ENCODE measurements at places on chromosomes 2 and 18.

GRCh38 chr2:107543793-107544192, 282.9 kb upstream of the RGPD4 start:
- no peak for DNase-seq

GRCh38 chr18:46322411-46322891, 218.3 kb downstream of the HAUS1 start:
- DNase-seq: no peak

DNA sequence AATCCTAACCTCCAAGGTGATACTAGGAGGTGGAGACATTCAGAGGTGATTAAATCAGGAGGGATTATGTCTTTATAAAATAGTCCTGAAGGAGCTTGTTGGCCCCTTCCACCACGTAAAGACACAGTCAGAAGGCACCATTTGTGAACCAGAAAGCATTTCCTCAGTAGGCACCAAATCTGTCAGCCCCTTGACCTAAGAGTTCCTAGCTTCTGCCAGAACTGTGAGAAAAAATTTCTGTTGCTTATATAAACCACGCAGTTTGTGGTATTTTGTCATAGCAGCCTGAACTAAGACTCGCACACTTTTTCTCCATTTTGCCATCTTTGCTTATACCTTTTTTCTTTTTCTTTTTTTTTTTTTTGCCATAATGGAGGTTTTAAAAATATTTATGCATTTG, 18.6 kb upstream of the NARS1 start:
- DNase-seq: no peak

- no peak for DNase-seq
Observed at GRCh38 chr2:23537991-23538390, 153.0 kb downstream of the KLHL29 start.

GRCh38 chr2:231672617-231673347, 35.5 kb upstream of the PTMA start:
- no peak for DNase-seq

Measured in SK-N-SH (cell line).